Stimulated activated CD4-positive, alpha-beta T cell treated with anti-CD3 and anti-CD28 coated beads, Interleukin-1b, Interleukin-23, amount 100 ng/mL, for 4 hours (primary cell): ENCODE measurements at places on chromosomes 3 and 15.

DNA sequence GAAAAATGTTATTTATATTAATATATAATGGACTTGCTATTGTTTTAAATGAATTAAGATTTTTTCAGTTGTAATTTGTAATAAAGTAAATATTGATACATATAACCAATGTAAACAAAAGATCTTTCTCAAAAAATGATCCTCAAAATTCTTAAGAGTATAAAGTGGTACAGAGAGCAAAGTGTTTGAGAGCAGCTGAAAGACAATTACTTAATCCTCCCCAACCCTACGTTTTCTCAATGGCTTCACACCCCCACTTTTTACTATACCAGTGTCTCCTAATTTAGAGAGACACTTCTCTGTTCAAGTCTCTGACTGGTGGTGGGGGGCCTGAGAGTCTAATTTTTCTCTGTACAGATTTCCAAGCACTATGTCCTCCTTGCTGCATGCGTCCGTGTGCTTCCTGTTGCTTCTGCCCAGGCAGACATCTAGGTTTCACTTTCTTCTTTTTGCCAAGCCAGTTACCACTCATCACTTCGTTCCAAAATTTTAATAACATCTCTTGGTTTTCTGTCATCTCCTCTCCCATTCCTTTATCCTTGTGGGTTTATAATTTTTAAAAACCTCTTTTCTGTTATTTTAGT, 276.3 kb upstream of the DNAJC19 start:
- DNase-seq: no peak

- DNase-seq: peak; percentile 39
These were observed 131.5 kb upstream of the SATB1 start for GRCh38 chr3:18556503-18557135.

GRCh38 chr3:55467099-55467498, 20.0 kb downstream of the WNT5A start:
- no peak for DNase-seq

- no peak for DNase-seq
These were observed 4.1 kb upstream of the HEXA start for GRCh38 chr15:72379856-72380430.

DNA sequence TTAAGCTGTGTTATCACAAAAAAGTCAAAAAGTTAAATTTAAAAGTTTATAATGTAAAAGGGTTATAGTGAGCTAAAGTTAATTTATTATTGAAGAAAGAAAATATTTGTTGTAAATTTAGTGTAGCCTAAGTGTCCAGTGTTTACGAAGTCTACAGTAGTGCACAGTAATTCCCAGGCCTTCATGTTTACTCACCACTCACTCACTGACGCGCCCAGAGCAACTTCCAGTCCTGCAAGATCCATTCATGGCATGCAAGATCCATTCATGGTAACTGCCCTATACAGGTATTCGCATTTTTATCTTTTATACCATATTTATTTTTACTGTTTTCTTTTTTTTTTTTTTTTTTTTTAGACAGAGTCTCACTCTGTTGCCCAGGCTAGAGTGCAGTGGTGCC, 69.5 kb downstream of the TPRA1 start:
- no peak for DNase-seq
